ENCODE measurements at places on chromosomes 11 and 22.
A peak's percentile ranks its signal among the peaks of the same experiment; 100 is the strongest.

- DNase-seq, result no peak
Measured at GRCh38 chr22:35516723-35517122, 23.9 kb upstream of the RASD2 start.

DNA sequence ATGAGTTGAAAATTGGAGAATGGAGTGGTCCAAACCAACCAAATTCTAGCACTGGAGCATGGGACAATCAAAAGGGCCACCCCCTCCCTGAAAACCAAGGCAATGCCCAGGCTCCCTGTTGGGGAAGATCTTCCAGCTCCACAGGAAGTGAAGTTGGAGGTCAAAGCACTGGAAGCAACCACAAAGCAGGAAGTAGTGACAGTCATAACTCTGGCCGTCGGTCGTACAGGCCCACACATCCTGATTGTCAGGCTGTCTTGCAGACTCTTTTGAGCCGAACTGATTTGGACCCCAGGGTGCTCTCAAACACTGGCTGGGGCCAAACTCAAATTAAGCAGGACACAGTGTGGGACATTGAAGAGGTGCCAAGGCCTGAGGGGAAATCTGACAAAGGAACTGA lies 80.5 kb upstream of the ADSL start:
- DNase-seq, result no peak

- no peak for DNase-seq
Measured at GRCh38 chr11:116468699-116469098, 304.1 kb downstream of the BUD13 start.

DNA sequence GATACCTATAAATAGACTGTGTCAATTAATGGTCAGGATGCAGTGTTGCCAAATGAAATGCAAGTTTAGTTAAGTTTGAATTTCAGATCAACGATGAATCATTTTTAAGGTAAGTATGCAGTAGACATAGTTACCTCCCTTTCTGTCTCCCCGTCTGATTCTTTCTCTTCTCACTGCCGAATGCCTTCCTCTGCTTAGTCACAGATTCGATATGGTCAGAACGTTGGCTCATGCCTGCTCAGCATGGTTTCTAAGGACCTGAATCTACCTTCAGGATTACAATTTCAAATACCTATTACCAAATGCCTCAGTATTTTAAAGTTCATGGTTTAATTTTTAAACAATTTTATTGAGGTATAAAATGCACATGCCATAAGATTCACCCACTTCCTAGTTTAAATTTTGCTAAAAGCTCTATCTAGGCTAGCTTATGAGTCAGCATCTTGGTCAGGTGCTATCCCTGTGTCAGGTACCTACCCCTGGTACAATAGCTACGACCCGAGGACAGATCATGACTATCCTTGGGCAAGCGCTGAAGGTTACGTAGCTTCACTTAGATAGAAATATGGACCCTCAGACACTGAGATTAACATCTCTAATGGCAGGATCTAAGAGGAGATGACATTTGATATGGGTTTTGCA lies 78.2 kb upstream of the SPON1 start:
- DNase-seq, result no peak

- no peak for DNase-seq
Measured at GRCh38 chr11:1395773-1396374, 6.1 kb downstream of the BRSK2 start.

GRCh38 chr11:119758291-119758690 lies 29.3 kb upstream of the NECTIN1 start:
- no peak for DNase-seq

DNA sequence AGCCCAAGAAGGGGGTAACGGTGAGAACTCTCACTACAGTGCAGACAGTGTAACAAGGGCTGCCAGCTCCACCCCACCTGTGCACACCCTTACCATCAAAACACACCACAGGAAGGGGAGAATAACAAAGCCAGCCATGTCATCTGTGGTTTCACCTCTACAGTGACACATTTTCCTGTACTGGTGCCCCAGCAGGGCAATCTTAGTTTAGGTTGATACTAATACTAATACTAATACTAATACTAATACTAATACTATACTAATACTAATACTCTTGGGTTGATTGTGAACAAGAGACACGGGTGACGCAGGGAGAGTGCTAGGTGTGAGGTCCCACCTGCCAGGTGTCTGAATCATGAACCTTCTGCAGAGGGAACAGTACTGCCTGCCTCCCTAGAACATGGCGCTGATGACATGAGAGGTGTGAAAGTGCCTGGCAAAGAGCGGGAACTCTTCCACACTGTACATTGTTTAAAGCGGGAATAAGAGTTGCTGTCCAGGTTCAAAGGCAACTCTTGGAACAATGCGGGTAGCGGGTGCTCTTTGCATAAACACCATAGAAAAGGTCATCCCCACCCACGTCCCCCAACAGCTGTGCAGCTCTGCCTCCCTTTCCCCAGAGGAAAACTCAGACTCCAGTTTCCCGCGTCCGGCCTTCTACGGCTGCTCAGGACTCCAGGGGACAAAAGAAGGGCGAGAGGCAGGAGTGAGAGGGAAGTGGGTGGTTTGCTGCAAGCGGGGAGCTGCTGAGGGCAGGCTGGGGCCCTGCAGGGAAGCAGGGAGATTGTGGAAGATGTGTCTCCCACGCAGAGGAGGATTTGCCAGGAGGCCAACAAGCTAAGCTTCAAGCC lies 25.0 kb upstream of the TMPRSS4 start:
- DNase-seq, result no peak

GRCh38 chr11:1271927-1272326 lies 37.5 kb downstream of the TOLLIP start:
- DNase-seq, result no peak

DNA sequence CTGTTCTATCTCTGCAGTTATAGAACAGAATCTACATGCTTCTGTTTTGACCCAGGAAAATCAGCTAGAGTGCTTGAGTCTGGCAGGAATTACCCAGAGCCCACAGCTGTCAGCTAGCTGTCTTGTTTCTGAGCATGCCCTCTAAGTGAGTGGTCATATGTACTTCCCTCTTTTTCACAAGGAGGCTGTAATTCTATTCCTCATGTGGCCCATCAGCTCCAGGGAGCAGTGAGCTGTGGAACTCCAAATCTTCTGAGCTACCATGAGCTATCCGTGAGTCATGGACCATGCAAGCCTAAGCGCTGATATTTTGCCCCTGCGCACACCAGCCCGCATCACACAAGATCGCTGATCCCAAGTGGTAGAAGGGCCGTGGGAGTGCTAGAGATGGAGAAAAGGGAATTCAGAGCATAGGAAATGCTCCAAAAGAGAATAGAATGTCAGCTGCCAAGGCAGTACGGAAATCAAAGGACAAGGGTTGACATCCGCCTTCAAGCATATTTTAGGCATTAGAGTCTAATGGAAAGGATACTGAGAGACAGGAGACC lies 5.4 kb downstream of the FJX1 start:
- no peak for DNase-seq

- DNase-seq, result no peak
Measured at GRCh38 chr11:76510060-76511047, 65.5 kb downstream of the EMSY start.

DNA sequence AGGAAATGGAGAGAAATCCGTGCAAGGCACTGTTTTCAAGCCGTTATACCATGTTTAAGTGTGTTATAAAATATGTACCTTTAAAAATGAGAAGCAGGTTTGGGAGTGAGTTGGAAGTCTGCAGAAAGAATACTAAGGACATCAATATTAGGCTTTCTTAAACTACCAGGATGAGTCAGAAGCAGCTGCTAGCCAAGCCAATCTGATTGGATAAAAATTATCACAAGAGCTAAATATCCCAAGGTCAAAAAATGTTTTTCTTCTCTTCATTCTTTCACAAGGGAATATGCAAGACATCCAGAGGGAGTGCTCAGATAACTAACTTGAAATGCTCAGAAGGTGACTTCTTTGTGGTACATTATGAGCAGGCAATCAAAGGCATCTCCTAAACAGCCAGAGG lies 19.3 kb upstream of the CKAP5 start:
- DNase-seq, result no peak

DNA sequence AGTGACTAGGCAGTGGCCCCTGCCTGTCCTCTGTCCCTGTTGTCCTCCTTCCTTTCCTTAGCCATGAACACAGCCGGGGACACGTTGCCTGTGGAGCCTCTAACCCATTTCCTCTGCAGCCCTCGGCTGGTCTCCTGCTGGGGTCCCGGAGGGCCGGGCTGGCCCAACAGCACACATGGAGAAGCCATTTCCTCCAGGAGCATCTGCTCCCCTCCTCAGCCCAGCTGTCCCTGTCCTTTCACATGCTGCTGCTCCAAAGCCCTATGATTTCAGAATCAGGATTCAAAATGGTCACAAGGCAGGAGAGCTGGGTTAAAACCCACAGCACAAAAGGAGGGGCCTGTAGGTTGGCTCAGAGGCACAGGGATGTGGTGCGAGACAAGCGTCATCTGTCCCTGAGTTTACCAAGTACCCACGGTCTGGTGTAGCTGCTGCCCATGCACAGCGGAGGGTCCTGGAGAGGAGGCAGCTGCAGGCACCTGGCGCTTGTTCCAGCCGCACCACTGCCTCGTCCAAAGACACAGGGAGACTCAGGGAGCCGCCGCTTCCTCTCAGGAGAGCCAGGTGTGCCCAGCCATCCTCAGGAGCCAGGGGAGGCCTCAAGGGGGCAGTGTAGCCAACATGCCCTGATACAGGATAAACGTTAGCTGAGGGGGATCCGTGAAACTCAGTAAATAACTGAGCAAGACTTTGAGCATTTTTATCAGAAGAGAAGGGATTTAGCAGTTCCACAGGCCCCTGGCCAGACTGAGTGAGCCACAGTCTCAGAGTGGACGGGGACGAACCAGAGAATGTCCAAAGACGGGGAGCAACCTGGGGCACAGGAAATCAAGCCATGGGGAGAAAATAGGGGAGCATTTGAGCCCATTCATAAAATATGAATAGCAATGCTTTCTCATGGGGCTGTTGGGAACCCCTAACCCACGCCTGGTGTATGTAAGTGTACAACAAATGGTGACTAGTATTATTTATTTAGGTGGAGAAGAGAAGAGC lies 3.9 kb upstream of the VSIG10L2 start:
- DNase-seq, result peak; percentile 29

DNA sequence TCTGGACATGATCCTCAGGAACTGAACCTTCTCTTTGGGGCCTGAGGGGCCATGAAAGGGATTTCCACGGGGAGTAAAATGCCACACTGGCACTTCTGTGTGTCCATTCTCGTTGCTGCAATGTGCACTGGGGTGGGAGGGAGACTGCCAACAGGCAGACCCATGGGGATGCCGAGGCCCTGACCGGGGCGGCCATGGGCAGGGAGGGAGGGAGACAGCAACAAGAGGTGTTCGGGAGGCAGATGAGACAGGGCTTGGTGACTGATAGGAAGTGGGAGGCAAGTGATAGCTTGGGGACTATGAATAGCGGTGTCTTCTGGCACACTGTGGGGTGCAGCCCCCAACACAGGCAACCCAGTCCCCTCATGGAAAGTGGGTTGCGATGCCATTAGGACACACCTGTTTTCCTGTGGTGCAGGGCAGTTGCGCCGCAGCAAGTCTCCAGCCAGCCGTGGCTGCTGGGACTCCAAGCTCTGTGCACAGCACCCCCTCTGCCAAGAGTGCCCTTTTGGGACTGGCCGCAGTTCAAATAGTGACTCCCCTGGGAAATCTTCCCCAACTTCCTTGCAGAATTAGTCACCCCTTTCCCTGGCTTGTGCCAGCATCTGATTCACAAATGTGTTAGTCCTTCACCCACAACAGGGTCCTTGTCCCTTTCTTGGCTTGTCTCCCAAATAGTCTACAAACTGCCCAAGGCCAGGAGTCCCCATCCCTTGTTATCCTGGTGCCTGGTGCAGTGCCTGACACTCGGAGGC lies 88.8 kb downstream of the CHST1 start:
- no peak for DNase-seq

- DNase-seq, result no peak
Measured at GRCh38 chr11:18736590-18737148, 10.7 kb upstream of the IGSF22 start.

DNA sequence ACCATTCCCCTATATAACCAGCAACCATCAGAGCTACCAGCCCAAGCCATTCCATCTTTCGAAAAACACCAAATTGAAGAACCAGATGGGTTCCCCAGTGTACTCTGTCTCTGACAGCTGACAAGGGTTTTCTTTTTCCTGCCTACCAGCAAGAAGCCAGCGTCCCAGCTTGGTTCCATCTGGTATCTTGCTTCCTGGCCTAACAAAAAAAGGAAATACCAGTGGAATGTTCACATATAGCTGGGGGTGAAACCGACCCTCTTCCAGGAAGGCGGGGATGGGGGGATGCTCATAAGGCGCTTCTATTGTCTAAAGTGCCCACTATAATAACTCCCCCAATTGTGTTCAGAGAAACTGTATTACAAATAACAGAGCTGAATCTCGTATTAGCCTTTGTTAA lies 172.3 kb downstream of the LDLRAD3 start:
- no peak for DNase-seq

DNA sequence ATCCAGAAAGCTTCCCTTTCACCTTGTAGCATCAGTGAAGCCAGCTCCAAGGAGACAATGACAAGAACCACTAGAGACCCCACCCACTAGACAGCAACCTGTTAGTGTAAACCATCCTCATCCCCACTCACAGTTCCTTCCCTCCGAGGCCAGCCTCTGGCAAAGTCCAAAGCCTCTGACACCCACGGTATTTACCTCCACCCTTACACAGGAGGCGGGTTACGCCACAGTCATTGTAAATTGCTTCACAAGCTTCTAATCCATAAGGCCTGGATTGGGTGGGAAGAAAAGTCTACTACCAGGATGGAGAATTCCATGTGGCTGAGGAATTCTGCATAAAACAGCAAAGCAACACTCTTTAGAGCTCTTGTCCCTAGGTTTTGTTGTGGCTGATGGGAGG lies 287.4 kb downstream of the BUD13 start:
- DNase-seq, result no peak

DNA sequence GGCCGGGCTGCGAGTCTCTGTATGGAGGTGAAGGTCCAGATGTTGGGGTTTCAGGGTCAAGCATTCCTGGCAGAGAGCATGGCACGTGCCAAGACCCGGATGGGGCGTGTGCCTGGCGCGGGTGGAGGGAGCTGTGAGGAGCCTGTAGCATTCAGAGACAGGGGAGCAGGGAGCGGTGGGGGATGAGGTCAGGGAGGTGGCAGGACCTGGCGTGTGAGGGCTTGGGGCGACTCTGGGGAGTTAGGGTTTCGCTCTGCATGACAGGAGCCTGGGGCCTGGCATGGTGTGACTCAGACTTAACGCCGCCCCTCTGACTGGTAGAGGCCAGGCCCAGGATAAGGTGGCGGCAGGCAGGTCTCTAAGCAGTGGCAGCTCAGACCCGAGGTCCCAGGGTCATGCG lies 103.0 kb downstream of the KCNQ1 start:
- DNase-seq, result no peak

DNA sequence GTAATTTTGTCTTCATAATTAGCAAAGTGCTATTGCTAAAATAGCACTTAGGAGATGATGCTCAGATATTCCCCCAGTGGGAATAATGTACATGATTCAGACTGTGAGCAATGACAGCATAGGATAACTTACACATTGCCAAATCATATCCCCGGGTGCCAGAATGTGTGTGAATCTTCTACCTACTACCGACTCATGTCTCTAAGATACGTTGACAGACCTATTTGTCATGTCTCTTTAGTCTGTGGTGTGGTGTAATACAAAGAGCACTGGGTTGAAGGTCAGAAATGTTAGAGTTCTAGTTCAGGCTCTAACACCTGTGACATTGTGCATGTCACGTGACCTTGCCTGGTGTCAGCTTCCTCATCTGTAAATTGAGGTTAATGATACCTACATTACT lies 31.0 kb upstream of the PICALM start:
- no peak for DNase-seq

- no peak for DNase-seq
Measured at GRCh38 chr22:39132871-39133524, 19.5 kb downstream of the CBX7 start.
